ENCODE measurements at places on chromosomes 16 and 17. TPM values are rescaled to one million over a fixed set of nuclear protein-coding genes. Genes with fewer than 3 reads are reported as not detected.

SYCE1L gene
- total RNA-seq: 5.8 TPM

TEX2 gene
- total RNA-seq: 15.6 TPM

MYH2 gene
- 9.0 TPM for total RNA-seq

DNAAF1 gene
- total RNA-seq: 0.27 TPM

All from H1 (cell line).